ENCODE measurements at places on chromosomes 12 and 14. TPM values are rescaled to one million over a fixed set of nuclear protein-coding genes. Genes with fewer than 3 reads are reported as not detected.

CD4 gene
- 1.8 TPM for total RNA-seq

ZNF891 gene
- 1.1 TPM for total RNA-seq

TMEM52B gene
- not detected for total RNA-seq

CCND2 gene
- 932 TPM for total RNA-seq

UTP20 gene
- 21.2 TPM for total RNA-seq

TMEM30B gene
- total RNA-seq, result 33.7 TPM

LRRK2 gene
- 0.24 TPM for total RNA-seq

SIX4 gene
- total RNA-seq, result 10.7 TPM

SRRM4 gene
- not detected for total RNA-seq

LRRC9 gene
- not detected for total RNA-seq

FAM181A gene
- total RNA-seq, result 0.17 TPM

PLEKHA5 gene
- total RNA-seq, result 76.5 TPM

KCNC2 gene
- not detected for total RNA-seq

PITPNM2 gene
- total RNA-seq, result 7.5 TPM

Data from mammary epithelial cell (primary cell).